ENCODE measurements at places on chromosomes 2 and 18.

- DNase-seq = no peak
These were observed 41.8 kb downstream of the SNED1 start for GRCh38 chr2:241040081-241040803.

DNA sequence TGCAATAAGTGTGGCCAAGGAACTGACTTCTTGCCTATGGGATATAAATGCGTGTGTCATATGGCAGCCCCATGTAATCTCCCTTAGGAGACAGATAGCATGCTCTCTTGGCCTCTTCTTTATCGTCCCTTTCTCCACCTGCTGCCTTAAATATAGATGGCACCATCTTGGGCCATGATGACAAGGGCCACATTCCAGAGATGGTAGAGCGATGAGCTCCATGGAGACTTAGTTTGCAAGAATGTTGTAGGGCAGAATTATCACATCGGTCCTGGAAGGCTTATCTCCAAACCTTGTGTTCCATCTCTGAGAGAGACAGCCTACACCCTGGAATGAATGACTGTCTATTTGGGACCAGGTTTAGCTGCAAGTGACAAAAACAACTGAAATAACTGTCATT is 536.7 kb downstream of the TNS1 start:
- DNase-seq = no peak

DNA sequence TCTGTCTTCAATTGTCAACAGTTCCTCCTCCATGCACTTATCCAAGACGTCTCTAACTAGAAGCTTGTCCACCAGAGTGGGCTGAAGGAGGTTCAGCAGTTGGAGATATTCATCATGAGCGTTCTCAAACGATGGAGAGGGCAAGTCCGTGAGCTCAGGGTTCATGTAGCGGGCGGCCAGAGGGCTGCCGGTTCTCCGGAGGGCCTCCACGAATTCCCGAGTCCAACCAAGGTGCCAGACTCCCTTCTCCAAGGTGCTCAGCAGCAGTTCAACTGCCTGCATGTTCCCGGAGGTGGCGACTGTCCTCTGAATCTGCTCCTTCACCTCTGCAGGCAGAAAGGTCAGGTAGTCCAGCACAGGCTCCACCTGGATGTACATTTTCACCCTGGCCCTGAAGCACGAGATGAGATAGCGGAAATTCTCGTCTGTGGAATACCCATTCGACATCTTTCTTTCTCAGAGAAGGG is 590 bp downstream of the IFIH1 start:
- peak; percentile 29 for DNase-seq

- DNase-seq = no peak
These were observed 76.1 kb downstream of the LRRC30 start for GRCh38 chr18:7307030-7307429.

DNA sequence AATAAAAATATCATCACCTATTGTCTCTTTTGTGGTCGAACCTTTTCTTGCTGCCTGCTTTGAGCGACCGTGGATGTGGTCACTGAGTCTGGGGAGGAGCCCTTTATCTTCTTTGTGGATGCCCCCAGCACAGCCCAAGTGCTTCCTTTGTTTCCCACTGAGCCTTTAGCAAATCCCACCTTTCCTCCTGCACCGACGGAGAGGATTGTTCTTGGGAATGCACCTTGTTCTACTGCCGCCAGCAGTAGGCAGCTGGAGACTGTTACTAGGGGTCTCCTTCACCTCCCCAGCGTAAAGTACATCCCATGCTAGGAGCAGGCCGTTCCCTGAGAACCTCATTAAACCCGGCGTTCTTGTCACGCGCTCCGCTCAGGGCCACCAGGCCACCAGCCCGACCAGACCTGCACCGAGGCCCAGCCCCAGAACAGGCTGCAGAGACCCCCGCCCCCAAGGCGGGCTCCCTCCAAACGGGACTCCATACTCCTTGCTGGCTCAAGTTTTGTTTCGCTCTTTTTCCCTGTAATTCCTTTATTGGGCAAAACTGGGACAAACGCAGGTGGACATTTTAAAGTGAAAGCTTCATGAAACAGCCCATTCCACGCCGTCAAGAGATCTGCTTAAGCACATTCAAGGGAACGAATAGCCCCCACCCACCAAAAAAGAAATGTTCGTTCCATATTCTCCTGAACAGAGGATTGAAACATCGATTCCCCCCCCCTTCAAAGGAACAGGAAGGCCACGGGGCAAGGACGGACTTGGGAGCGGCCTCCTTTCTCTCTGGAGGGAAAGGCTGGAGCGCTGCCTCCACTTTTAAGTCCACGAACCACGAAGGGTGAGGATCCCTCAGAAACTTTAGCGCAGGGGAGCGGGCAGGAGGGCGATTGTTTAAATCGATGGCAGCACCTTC is 1.1 kb upstream of the MAT2A start:
- no peak for DNase-seq

- DNase-seq = no peak
These were observed 236.3 kb upstream of the SPRED2 start for GRCh38 chr2:65668744-65669143.

GRCh38 chr2:217273851-217274250 is 414.0 kb upstream of the TNP1 start:
- DNase-seq = no peak

GRCh38 chr2:88416016-88416663 is 36.4 kb downstream of the FOXI3 start:
- DNase-seq = no peak

- no peak for DNase-seq
These were observed 7.1 kb upstream of the KLF11 start for GRCh38 chr2:10036095-10036884.
